ENCODE measurements at places on chromosomes 2 and 18.

DNA sequence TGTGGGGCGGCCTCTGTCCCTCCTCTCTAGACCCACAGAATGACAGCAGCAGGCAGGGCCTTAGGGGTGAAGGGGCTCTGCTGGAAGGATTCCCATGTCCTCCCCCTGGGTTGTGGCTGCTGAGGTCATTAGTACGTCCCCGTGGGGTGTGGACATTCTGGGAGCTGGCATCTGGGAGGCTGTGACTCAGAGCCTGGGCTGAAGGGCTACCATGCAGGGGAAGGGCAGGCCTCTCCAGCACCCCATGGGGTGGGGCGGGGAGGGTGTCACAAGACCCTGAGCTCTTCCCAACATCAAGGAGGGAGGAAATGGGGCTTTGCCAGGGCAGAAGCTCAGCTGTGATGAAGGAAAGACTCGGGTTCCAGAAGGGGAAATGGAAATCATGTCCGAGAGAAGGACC, 105.8 kb upstream of the SMAD2 start:
- no peak for DNase-seq

- DNase-seq, result no peak
Measured at GRCh38 chr2:66437691-66438497, 3.0 kb downstream of the MEIS1 start.

- no peak for DNase-seq
Measured at GRCh38 chr18:55547705-55548056, 40.3 kb downstream of the TCF4 start.

GRCh38 chr2:12556762-12557161, 160.0 kb upstream of the TRIB2 start:
- no peak for DNase-seq

DNA sequence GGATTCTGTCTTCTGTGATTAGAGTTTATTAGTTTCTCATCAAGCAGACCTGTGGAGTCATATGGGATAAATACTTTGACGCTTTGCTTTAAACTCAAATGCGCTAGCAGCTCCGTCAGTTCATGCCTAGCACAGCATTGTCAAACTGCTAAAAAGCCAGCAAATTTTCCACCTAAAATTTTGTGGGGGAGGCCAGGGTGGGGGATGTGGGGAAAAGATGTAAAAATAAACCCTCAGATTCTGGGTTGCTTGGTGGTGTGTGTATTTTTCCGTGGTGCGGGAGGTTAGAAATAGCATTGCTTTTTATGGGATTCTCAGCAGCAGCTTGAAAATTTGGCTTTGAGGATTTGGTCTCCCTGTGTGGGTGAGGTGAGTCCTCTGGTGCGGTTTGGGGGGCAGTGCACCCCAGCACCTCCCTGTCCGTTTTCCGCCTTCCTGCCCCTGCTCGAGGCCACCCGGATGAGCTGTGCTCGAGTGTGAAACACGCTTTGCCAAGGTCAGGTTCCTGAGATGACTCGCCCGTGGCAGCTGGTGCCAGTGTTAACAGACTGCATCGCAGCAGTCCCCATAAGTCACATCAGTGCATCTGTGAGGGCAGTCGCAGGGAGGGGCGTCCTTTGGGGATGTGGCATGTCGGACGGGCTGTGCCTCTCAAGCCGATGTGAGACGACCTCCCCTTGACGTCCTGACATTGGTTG, 65.9 kb downstream of the LDLRAD4 start:
- no peak for DNase-seq

DNA sequence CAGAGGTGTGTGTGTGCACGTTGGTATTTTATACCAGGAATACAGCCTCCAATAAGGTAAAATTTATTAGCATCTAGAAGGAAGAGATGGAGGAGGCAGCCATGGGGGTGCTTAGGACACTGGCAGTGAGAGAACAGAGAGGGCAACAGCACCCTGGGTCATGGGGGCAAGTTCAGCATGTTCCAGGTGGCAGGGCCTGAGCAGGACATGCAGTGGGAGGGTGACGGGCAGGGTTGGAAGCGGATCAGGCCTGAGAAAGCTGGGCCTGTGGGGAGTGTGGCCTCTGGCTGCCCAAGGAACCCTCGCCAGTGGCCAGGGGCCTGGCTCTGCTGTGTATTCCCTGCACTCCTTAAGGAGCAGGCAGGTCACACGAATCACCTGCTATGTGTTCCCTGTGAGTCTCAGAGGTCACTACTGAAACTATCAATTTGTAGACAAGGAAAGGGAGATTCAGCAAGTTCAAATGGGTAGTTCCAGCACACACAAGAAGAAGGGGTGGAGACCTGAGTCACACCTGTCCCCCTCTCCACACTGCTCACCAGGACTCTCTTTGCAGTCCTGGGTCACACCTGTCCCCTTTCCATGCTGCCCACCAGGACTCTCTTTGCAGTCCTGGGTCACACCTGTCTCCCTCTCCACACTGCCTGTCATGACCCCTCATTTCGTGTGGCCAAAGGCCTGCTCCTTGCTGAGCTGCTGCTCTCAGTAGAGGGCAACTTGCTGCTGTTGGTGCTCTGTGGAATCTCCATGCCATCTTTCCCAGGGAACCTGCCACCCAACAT, 463.9 kb upstream of the HS6ST1 start:
- DNase-seq, result no peak

DNA sequence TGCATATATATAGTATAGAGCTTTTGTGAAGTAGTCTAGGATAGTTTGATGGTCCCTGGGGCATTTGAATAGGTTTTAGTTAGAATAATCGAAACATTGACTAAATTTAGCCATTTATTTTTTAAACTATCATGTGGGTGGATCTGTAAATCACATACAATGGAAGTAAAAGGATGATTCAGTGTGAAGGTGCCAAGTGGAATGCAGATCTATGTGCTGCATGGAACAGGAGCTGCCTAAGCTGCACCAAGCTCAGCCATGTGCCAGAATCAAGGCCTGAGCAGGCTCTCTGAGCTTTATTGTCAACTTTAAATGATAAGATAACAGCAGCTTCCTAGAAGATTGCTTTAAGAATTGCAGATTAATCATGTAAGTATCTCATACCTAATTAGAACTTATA, 1996.2 kb upstream of the PIK3C3 start:
- DNase-seq, result no peak

DNA sequence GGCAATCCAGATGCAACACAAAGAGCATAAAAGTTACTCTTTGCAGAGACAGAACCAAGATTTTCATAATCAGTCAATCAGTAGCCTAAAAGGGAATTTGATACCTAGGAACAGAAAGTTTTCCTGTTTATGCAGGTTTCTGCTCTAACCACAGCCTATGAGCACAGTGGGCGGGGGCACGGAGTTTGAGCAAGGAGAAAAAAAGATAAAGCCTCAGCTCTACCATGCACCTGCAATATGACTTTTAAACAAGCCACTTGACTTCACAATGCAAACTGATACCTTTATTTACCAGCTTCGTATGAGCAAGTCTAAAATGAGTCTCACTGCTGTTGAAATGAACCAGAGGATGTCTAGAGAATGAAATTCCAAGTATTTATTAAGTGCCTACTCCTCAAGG, 5.6 kb upstream of the LRATD1 start:
- DNase-seq, result no peak

DNA sequence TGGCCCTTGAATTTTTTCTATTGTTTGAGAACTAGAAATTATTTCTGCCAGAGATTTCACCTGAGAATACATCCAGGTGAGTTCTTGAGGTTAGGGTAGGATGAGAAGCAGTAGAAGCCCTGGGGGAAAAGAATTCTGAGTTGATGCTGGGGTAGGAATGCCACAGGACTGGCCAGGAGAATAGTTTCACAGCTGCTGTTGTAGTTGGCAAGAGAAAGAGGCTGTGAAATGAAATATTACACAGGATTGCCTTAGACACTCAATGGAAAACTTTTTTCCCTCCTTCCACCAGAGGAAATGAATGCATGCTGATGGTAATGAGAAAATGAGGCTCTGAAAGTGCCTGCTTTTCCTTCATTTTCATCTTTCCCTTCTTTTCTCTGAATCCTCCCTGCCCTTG, 54.6 kb downstream of the PRKCE start:
- DNase-seq, result no peak

DNA sequence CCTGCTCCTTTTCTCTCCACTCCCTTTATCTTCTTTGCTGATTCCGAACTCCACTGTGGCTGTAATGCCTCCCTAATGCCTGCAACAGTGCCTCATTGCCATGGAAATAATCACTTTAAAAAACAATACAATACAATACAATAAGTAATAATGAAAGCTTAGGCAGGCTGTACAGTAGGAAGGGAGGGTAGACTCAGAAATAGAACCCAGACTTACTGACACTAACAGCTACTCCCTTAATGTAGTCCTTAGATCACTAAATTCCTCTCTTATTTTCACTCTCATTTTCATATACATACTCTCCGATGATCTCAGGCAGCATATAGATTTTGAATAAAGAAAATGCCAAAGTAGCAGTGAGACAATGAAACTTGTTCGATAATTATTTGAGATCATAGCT, 70.2 kb downstream of the DLGAP1 start:
- DNase-seq, result no peak

DNA sequence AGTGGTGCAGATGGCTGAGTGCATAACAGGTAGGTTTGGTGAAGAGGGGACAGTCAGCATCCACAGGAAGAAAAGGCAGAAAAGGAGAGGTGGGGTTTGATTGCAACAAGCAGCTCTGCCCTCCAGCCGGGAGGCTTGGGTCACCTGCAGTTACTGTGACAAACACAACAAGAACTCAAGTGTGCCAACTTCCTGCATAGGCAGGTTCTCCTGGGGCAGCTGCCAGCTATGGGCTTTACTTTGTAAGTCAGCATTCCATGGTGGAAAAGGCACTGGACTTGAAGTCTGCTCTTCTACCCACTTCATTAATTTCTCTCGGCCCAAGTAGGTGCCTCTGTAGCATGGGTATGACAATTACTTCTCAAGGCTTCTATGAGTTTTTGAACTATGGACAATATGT, 98.9 kb downstream of the MYT1L start:
- no peak for DNase-seq

DNA sequence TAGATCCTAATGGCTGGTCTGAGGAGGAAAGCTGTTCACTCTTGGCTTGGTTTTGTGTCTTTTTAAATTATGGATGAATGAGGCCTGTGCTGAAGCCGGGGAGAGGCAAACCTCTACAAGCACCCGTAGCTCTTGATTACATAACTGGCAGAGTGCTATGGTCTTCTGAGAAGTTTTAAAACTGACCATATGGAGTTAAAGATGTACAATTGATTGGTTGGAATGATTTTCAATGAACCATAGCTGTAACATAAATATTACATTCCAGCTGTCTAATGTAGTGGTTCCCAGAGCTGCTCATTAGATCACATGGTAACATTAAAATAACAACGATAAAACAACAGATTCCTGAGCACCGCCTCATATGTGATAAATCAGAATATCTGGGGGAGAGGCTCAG, 71.1 kb upstream of the MAP4K3 start:
- no peak for DNase-seq

DNA sequence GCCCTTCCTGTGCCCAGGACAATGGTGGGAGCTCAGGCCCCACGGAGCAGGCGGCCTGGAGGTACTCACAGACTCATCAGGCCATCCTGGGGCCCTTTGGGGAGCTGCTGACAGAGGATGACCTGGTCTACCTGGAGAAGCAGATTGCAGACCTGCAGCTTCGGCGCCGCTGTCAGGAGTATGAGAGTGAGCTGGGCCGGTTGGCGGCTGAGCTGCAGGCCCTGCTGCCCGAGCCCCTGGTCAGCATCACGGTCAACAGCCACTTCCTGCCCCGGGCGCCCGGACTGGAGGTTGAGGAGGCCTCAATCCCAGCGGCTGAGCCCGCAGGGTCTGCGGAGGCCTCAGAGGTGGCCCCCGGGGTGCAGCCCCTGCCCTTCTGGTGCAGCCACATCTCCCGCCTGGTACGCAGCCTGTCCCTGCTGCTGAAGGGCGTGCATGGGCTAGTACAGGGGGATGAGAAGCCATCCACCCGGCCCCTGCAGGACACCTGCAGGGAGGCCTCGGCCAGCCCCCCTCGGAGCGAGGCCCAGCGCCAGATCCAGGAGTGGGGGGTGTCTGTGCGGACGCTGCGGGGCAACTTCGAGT, 8.3 kb upstream of the KLHL30 start:
- no peak for DNase-seq

DNA sequence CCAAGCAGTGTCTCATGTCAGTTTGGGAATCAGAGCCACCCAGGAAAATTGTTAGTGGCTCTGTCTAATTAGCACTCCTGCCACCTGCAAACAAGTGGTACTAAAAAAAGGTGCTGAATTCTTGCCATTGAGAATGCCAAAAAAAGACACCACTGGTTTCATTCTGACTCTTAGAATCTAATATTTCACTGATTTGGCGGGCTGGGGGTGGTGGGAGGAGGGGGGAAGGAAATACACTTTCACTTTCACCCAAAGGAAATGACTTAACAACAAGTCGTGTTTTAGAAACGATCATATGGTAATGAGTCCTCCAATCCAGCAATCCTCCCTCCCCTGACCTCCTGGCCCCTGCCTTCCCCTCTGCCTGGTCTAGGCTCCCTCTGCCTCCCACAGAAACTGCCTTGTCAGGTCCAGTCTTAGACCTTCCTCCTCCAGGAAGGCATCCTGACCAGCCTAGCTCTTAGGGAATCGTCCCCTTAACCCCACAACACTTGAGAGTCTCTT, 4.4 kb upstream of the KLHL29 start:
- DNase-seq, result no peak

- no peak for DNase-seq
Measured at GRCh38 chr2:74052732-74053710, 68.3 kb downstream of the TET3 start.

DNA sequence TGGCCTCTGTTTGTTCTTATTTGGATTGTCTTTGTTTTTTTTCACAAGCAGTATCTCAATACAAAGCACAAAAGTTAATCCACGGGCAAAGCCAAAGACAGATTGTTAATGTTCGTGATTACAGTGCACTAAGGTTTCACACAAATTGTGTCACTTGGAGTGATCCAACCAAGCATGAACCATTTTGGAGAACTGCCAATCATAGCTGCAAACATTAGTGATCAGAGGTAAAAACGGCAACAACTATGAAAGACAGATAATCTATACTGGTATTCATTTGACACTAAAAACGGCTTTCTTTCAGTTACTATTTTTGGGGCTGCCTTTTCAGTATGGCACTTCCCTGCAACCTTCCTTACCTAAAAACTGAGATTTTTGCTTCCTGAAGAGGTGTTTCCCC, 213.1 kb upstream of the GULP1 start:
- no peak for DNase-seq

- no peak for DNase-seq
Measured at GRCh38 chr18:42509750-42510415, 554.8 kb downstream of the PIK3C3 start.

GRCh38 chr2:54803783-54804751, 80.6 kb downstream of the EML6 start:
- no peak for DNase-seq

- DNase-seq, result no peak
Measured at GRCh38 chr18:13178976-13179375, 39.6 kb upstream of the LDLRAD4 start.

Measured in HuH-7 (cell line).